ENCODE measurements at places on chromosomes 2 and 18. TPM values are rescaled to one million over a fixed set of nuclear protein-coding genes. Genes with fewer than 3 reads are reported as not detected.

The SLC5A7 gene
- 0.24 TPM for polyA plus RNA-seq

The FAM237A gene
- not detected for polyA plus RNA-seq

The PKP4 gene
- 29.0 TPM for polyA plus RNA-seq

The REEP1 gene
- polyA plus RNA-seq = 84.7 TPM

The IL36RN gene
- 8.0 TPM for polyA plus RNA-seq

The LYG2 gene
- polyA plus RNA-seq = not detected

The BOD1L2 gene
- not detected for polyA plus RNA-seq

GRCh38 chr2:131656816-131657633, 129.3 kb downstream of the CCDC74A start:
- DNase-seq = no peak

- no peak for DNase-seq
Observed at GRCh38 chr18:76616373-76616772, 121.3 kb upstream of the ZNF516 start.

DNA sequence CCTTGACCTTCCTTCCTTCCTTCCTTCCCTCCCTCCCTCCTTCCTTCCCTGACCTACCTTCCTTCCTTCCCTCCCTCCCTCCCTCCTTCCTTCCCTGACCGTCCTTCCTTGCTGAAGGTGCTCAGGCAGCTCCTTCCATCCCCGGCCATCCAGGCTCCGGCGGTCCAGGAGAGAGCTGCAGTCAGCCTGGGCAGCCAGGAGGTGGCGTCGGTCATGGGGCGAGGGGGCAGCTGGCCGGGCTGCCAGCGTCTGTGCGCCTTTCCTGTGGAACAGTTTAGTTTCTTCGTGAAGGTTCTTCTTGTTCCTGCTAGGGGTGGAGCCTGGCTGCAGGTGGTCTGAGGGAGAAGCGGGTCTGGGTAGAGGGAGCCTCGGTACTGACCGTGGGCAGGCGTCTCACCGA, 15.7 kb downstream of the GPR35 start:
- no peak for DNase-seq

GRCh38 chr18:57889841-57890240, 86.7 kb upstream of the ATP8B1 start:
- DNase-seq = no peak

DNA sequence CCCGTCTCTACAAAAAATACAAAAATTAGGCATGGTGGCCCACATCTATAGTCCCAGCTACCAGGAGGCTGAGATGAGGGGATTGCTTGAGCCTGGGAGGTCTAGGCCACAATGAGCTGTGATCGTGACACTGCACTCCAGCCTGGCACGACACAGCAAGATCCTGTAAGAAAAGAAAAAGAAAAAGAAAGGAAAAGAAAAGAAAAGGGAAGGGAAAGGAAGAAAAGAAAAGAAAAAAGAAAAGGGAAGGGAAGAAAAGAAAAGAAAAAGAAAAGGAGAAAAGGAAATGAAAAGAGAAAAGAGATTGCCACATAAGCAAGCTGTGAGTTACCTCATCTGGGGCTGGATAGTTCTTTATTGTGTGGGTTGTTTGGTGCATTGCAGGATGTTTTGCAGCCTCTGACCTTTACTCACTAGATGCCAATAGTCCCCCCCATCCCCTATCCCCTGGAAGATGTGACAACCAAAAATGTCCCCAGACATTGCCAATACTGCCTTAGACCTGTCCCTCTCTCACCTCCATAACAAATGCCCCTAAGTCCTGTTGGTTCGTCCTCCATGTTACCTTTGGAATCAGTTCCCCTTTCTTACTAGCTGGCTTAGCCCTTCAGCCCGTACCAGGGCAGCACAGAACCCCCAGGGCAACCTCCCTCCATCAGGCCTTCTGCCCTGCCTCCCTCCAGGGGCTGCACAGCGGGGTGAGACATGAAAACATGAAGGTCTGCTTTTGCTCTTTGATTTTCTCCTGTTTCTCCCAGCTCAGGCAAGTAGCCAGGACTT, 8.9 kb downstream of the ASPRV1 start:
- DNase-seq = no peak

DNA sequence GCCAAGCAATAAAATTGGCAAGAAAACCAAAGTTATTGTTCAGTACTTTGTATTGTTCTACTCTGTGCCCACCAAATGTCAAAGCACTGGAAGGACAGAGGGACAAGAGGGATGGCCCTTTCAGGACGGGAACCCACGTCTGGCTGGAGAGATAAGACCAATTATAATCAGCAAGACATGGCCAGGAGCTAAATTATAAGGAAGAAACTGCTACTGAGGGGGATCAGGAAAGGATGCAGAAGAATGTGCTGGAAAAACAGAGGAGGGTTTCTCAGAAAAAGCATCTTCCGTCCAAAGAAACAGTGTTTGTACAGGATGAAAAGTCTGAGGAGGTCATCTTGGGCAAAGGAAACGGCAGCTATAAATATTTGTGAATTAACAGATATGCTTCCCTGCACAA, 46.4 kb upstream of the NARS1 start:
- no peak for DNase-seq

DNA sequence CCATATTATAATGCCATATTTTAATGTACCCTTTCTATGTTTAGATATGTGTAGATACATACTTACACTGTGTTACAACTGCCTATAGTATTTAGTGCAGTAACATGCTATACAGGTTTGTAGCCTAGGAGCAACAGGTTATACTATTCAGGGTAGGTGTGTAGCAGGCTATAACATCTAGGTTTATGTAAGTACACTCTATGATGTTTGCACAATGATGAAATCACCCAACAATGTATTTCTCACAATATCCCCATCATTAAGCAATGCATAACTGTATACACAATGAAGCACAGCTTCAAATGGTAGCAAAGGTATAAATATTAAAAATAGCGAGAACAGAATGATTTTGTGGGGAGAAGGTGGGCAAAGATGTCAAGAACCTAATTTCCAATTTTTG, 117.8 kb downstream of the DYM start:
- DNase-seq = no peak

DNA sequence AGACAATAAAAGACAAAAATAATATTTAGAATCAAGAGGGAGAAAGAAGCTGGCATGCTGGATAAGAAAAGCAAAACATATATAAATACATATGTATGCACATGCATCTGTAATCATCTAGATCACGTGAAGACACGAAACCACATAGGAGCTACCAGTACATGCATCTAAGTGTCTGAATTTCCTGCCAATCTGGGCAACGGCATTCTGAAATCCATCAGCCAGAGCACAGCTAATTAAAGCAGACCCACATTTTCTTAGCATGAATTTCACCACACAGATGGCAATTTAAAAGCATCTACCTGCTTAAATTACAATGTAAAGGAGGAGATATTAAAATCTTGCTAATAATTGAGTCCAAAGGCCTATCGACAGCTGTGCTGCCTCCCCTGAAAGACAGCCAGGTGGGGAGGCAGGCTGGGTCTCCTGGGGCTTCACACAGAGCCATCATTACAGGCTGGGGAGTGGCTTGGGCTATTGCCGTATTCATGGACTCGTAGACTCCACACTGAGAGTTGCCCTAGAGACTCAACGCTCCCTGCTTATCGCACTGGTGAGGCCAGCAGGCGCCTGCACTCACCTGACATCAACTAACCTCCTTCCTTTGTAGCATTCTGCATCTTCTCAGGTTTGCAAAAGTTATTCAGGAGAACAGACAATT, 272.5 kb upstream of the PXDN start:
- no peak for DNase-seq

- no peak for DNase-seq
Observed at GRCh38 chr2:240873098-240873788, 4.6 kb downstream of the AGXT start.
